ENCODE measurements at places on chromosomes 1 and 21.

DNA sequence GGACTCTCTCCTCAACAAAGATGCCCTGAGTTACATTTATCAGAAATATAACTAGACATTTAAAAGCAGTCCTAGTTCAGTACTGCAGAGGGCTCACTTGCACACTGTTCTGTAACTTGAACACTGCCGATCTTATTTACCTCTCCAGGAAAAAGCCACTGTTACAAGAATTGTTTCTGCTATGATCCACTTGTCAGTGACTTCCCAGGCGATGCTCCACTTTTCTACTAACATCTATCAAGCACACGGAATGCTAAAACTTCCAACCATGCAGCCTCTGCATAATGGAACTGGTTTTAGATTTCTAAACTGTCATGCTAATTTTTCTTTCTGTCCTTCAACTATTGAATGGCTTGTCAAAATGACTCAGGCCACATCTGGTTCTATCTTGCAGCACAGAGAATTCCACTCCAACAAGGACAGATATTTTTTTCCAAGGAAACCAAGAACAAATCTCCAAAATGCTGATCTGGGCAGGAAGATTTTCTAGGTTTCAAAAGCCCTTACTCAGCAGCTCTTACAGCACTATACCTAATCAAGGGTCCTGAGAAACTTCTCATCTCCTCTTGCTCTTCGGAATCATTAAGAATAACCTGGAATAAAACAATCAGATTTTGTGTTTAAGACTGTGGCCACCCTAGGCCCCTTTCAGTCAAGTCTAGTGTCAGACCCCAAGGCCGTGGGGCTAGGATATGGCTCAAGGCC is 9.9 kb downstream of the SEC16B start:
- DNase-seq = peak; percentile 47

DNA sequence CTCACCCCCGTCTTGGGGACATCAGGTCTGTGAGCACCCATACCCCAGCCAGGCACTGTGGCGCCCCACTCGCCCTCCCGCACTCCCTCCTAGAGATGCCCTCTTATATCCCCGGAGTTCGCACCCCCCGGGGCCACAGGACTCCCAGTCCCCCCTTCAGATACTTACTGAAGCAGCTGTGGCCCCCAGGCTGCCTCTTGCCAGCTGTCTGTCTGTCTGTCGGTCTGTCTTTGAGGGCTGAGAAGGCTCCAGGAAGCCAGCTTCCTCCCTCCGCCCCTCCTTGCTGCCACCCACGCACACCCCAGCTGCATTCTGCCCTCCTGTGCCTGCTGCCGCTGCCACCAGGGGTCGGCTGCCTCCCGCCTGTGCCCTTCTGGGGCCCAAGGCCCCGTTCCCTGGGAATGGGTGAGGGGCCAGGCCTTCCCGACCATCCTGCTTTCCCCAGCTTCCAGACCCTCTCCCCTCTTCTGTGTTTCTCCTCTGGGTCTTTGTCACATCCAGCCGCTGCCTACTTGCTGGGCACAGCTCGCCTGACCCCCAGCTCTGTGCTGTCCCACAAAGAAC is at the start of gene PTPN7:
TSS of gene PTPN7 (minus strand) at position 226 of the 564 bp plus-strand sequence. CDS start 1,200 bp downstream, outside the sequence.
- DNase-seq = no peak

- no peak for DNase-seq
Observed at GRCh38 chr21:45454060-45454925, 49.3 kb downstream of the COL18A1 start.

GRCh38 chr1:114695430-114696058 is at the start of gene AMPD1:
AMPD1 (minus strand) TSS chr1:114695546; CDS start chr1:114695471, 75 bp downstream.
- DNase-seq = no peak

DNA sequence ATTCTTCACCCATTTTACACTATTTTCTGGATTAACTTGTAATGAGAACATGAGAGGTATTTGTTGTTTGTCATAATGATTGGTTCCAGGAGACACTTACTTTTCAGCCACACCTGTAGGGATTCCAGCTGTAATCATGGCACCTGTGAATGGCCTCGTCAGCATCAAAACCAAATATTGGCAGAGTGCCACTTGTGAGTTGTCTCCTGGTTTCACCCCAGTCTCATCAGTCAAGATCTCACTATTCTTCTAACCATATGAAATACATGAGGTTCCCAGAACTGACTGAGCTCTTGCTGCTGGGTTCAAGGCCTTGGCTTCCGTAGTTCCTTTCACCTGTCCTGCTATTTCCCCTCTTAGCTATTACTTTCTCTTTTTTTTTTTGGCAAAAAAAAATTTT is 246.6 kb upstream of the ADGRL2 start:
- peak; percentile 96 for DNase-seq
